NCI-H187 (cell line): ENCODE measurements at places on chromosomes 11 and 22.

- DNase-seq, result no peak
These were observed 15.9 kb upstream of the CDC42EP2 start for GRCh38 chr11:65298655-65299179.

DNA sequence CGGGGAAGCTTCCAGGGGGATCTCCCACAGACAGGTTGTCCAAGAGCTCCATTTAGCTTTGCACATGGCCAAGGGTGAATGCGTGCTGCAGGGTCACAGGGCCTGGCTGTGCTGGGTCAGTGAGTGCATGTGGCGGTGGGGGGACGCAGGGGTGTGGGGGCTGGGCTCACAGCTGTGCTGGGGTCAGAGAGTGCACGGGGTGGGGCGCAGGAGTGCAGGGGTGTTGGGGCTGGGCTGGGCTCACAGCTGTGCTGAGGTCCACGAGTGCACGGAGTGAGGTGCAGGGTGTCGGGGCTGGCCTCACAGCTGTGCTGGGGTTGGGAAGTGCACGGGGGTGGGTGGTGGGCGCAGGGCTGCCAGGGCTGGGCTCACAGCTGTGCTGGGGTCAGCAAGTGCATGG is 557.7 kb downstream of the BRD1 start:
- no peak for DNase-seq

GRCh38 chr11:123246749-123247495 is 51.9 kb upstream of the CLMP start:
- DNase-seq, result peak; percentile 20

DNA sequence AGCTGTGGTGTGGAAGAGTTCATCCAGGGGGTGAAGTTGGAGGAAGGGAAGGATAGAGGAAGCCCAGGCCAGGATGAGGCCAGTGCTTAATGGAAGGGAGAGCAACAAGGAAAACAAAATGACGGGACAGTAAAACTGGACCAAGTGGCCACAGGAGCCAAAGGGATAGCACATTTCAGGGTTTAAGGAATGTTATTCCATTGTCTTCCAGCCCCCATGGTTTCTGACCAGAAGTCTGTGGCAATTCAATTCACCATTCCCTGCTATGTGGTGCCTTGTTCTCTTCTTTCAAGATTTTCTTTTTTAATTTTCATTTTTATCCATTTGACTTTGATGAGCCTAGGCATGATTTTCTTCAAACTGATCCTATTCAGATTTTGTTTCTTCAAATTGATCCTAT is 22.5 kb downstream of the IGF2 start:
- DNase-seq, result no peak

GRCh38 chr11:72321381-72321996 is 77.5 kb upstream of the PHOX2A start:
- DNase-seq, result no peak
